ENCODE measurements at places on chromosomes 4 and X. TPM values are rescaled to one million over a fixed set of nuclear protein-coding genes. Genes with fewer than 3 reads are reported as not detected.

Gene SCRG1
- 0.24 TPM for polyA plus RNA-seq

Gene TMEM33
- polyA plus RNA-seq = 21.0 TPM

Gene EVC2
- 2.0 TPM for polyA plus RNA-seq

Gene PABPC1L2A
- polyA plus RNA-seq = not detected

Gene EXOC1
- polyA plus RNA-seq = 28.9 TPM

Gene SHROOM3
- 14.2 TPM for polyA plus RNA-seq

Gene TRPC5OS
- polyA plus RNA-seq = not detected

Gene CXorf49
- not detected for polyA plus RNA-seq

Gene VCX
- polyA plus RNA-seq = 0.05 TPM

Gene CHRNA9
- polyA plus RNA-seq = not detected

Gene F8A1
- polyA plus RNA-seq = 13.9 TPM

Gene VSIG1
- polyA plus RNA-seq = 0.27 TPM

Gene AKAP14
- not detected for polyA plus RNA-seq

Gene MTNR1A
- polyA plus RNA-seq = not detected

Gene CT45A10
- not detected for polyA plus RNA-seq

Gene XAGE3
- not detected for polyA plus RNA-seq

Gene ARSD
- 10.5 TPM for polyA plus RNA-seq

Gene PNMA6F
- polyA plus RNA-seq = not detected

Gene STPG2
- polyA plus RNA-seq = not detected

Data from esophagus (tissue), 2 donors.